Ammon's horn (tissue), 1 donor: ENCODE measurements at places on chromosomes 3 and 15.

DNA sequence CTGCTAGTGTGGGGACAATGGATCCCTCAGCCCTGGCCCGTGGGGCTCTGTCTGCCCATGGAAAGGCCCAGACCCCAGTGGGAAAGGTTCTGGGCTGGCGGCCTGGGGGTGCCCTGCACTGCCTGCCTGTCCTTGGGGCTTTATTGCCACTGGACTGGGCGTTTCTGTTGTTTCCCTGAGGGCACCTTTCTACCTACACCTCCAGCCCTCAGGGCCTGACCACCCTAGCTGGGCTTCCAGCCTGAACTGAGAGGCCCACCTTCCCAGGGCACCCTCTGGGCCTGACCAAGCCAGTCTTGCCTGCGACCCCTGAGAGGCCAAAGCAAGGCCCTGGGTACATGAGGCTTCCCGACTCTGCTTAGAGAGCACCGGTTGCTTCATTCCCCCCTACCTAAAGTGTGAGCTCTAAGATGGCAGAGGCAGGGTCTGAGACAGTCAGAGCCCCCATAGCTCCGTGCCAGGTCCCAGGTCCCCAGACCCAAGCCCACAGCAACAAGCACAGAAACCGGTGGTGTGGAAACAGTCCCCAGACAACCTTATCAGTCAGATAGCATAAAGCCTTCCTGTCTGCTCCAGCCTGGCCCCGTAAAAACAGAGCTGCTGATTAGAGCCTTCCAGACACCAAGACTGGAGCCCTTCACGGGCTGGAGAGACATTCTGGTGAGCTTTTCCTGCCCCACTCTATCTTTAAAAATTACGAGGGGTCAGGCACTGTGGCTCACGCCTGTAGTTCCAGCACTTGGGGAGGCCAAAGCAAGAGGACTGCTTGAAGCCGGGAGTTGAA lies 102.8 kb downstream of the CHSY1 start:
- no peak for DNase-seq

DNA sequence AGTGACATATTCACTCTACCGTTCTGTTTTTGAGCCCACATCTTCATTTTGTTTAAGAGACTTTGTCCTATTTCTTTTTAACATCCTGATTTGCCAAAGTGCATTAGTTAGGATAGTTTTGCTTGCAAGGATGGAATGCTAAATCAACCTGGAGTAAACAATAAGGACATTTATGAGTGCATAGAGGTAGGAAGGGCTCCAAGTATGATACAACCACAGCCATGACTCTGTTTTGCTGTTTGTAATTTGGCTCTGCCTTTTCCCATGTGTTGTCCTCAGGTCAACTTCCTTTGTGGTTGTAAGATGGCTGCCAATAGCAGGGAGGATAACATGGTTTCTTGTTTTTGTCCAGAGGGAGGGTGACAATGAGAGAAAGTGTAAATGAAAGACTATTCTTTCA lies 66.4 kb upstream of the GOLIM4 start:
- no peak for DNase-seq

GRCh38 chr3:134013280-134013679 lies 16.4 kb downstream of the SLCO2A1 start:
- DNase-seq, result no peak

DNA sequence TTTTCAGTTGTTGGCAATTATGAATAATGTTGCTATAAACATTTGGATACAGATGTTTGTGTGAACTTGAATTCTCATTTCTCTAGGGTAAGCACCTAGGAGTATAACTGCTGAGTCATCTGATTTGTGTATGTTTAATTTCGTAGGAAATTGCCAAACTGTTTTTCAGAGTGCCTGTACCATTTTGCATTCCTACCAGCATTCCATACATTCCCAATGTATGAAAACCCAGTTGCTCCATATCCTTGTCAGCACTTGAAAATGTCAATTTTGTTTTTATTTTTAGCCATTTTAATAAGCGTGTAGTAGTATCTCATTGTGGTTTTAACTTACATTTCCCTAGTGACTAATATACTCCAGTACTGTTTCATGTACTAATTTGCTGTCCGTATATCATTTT lies 98.5 kb upstream of the TSC22D2 start:
- DNase-seq, result no peak

DNA sequence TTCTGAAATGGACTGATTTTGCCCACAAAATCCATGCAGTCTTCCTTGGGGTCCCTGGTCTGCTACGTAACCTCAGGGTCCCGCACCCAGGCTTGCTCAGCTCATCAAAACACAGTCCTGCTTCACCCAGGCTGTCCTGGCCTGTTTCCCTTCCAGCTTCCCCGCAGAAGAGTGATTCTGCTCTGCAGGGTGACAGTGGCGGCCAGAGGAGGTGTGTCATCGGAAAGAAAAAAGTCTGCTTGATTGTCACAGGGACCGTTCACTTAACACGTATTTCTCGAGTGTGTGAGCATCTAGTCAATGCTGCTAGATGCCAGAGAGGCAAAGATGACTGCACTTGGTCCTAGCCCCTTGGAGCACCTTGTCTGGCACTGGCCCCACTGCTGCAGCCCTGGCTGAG lies 50.1 kb upstream of the ABHD2 start:
- no peak for DNase-seq

DNA sequence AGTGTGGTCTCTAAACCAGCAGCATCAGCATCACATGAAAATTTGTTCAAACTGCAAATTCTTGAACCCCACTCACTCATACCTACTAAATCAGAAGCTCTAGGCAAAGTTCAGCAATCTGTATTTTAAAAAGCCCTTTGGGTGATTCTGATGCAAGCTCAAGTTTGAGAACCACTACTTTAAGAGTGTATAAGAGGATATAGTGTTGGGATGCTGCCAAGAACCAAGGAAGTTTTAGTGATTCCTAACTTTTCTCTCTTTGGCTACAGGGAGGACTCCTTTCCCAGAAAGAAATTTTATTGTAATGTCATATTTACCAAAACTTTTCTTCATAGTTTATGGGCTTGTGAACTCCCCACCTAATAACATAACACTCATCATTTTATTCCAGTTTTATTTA lies 422.2 kb downstream of the TBC1D5 start:
- DNase-seq, result no peak

DNA sequence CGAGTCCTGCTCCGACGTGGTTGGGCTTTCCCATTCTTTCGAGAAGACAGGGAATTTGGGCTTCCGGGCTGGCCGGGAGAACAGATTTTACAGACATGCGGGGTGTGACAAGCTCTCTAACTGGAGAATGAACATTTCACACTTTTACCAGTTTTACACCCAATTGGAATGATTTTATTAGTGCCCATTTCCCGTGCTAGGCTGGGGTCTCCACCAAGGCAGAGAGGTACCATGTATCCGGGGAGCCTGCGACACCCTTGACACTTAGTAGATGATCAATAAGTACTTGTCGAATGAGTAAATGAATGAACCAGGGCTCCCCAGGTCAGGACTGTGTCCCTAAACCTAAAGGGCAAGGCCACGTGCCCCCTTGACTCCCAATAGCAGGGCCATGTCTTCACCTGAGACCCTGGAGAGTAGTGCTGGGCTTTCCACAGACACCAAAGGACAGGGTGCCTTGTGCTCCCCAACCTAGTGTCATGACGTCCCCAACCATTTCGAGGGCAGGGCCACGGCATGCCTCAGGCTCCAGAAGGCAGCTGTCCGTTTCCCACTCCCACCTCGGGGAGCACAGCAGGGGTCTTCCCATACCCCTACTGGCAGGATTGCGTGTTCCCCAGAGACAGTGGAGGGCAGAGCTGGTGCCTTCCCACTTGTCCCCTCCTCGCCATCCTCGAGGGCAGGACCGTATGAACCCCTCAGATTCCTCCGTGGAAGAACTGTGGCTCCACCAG lies 679 bp upstream of the MYD88 start:
- no peak for DNase-seq

GRCh38 chr3:74080056-74080461 lies 455.3 kb upstream of the PDZRN3 start:
- no peak for DNase-seq

- DNase-seq, result no peak
Measured at GRCh38 chr3:109252641-109253040, 63.7 kb downstream of the DPPA2 start.

GRCh38 chr3:86930831-86931230 lies 60.1 kb downstream of the VGLL3 start:
- no peak for DNase-seq

DNA sequence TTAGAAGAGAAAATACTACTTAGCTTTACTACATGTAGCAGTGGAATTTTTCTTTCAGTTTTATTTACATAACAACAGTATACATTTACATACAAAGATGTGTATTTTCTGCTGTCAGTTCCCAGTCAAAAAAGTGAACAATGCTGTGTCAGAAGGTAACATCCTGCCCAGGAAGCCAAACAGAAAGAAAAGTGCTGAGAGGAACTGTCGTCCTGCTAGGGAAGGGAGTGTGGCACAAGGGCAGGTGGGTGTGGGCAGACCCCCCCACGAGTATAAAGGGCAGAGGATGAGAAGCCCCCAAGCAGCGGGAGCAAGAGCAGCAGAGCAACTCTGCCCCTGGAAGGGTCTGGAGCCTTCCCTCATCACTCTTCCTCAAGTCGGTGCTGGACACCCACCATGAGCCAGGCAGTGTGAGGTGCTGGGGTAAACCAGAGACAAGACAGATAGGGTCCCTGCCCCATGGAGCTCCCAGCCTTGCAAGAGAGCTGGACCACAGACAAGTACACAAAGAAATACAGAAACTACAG lies 39.7 kb downstream of the TBC1D2B start:
- no peak for DNase-seq

DNA sequence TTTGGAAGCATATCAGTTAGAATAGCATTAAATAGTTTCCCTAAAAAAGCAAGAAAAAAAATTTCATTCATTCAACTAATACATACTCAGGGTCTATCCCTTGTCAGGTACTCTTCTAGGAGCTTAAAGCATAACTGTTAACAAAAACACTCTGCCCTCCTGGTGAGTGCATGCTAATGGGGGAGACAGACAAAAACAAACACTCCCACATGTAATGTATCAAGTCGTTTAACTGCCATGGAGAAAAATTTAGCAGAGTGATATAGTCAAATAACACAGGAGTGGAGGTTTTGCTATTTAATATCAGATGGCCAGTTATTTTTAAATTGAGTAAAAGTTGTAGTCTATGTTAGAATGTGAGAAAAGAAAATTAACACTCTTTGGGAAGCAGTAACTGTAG lies 254.5 kb upstream of the RARB start:
- no peak for DNase-seq

- DNase-seq, result no peak
Measured at GRCh38 chr3:355622-356021, 159.1 kb downstream of the CHL1 start.

- no peak for DNase-seq
Measured at GRCh38 chr3:33544126-33544525, 103.9 kb upstream of the UBP1 start.
